ENCODE measurements at places on chromosomes 16 and 17. TPM values are rescaled to one million over a fixed set of nuclear protein-coding genes. Genes with fewer than 3 reads are reported as not detected.

Gene HOXB4
- total RNA-seq: 0.09 TPM

Gene C17orf67
- total RNA-seq: 1.5 TPM

Gene KRT31
- not detected for total RNA-seq

Gene TEX14
- total RNA-seq: 0.54 TPM

Gene NHERF2
- total RNA-seq: 7.3 TPM

Gene PRSS22
- total RNA-seq: not detected

Gene NHLRC4
- total RNA-seq: 0.27 TPM

- DNase-seq: no peak
Measured at GRCh38 chr16:28259091-28259780, 33.1 kb upstream of the SBK1 start.

DNA sequence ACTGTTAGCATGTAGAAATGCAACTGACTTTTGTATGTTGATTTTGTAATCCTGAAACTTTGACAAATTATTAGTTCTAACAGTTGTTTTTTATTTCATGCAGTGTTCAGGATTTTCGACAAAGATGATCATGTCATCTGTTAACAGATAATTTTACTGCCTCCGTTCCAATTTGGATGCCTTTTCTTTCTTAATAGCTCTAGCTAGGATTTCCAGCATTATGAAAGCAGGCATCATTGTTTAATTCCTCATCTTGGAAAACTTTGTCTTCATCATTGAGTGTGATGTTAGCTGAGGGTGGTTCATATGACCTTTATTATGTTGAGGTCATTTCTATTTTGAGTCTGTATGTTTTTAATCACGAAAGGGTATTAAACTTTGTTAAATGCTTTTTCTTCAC, 31.9 kb downstream of the RMI2 start:
- DNase-seq: no peak

DNA sequence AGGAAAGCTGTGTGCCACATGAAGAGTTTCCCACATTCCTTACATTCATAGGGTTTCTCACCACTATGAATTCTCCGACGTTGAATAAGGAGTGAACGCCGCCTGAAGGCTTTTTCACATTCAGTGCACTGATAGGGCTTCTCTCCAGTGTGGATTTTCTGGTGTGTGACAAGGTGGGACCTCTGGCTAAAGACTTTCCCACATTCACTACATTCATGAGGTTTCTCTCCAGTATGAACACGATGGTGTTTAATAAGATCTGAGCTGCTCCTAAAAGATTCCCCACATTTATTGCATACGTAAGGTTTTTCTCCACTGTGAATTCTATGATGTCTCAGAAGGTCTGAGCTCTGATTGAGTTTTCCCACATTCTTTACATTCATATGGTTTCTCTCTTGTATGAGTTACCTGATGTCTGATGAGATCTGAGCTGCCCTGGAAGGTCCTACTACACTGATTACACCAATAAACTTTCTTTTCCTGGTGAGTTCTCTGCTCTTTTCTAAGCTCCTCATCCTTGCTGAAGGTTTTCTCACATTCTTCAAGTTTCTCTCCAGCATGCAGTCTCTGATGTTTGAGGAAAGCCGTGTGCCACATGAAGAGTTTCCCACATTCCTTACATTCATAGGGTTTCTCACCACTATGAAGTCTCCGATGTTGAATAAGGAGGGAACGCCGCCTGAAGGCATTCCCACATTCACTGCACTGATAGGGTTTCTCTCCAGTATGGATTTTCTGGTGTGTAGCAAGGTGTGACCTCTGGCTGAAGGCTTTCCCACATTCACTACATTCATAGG, 10.0 kb downstream of the ZNF594 start:
- no peak for DNase-seq

DNA sequence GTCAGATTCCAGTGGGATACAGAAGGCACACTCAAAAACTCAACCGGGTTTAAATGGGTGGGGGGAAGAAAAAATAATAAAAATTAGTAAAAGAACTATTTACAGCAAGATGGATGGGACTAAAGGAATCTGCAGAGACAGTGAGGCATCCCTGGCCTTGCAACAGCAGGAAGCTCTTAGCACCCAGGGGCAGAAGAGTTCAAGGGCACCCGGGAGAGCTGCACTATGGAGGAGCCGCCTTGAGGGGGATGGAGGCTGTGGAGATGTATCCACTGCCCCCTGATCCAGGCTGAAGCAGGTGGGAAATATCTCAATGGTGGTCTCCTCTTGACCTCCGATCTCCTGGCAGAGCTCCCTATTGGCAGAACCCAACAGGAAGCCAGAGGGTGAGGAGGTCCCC, 69.4 kb upstream of the NFAT5 start:
- DNase-seq: no peak

DNA sequence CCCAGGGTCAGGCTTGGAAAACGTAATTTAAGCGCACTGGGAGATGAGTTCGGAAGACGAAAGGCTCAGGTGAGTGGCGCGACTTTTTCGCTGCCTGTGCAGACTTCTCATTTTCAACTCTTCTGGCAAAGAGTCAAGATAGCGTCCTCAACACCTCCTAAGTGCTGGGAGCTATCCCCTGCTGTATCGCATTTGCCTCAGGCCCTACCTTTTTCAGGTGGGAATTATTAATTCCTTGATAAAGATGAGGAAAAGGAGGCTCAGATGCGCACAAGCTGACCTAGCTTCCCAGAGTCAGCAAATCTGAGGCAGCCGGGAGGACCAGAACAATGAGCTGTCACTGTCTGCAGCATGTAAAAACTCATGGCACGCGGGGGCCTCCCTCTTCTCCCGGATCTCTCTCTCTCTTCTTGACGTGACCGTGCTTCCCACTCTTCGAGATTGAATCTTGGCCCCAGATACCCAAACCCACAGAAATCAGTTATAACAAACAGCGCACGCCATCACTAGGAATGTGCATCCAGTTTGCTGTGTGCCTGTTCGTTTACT, 512 bp upstream of the ADAMTS18 start:
- peak; percentile 58 for DNase-seq

DNA sequence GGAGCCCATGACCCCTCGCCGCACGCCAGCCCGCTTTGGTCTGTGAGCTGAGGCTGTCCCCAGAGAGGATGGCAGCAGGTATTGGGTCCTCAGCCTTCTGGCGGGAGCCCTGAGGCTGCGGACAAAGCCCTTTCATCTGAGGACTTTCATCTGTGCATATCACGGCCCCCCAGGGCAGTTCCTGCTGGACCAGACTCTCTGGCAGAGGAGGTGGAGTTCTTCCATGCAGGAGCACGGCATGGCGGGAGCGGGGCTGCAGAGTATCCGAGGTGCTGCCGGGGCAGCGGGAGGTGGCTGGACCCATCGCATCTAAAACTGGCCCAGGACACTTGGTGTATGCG, 18.8 kb downstream of the DHX38 start:
- DNase-seq: no peak

DNA sequence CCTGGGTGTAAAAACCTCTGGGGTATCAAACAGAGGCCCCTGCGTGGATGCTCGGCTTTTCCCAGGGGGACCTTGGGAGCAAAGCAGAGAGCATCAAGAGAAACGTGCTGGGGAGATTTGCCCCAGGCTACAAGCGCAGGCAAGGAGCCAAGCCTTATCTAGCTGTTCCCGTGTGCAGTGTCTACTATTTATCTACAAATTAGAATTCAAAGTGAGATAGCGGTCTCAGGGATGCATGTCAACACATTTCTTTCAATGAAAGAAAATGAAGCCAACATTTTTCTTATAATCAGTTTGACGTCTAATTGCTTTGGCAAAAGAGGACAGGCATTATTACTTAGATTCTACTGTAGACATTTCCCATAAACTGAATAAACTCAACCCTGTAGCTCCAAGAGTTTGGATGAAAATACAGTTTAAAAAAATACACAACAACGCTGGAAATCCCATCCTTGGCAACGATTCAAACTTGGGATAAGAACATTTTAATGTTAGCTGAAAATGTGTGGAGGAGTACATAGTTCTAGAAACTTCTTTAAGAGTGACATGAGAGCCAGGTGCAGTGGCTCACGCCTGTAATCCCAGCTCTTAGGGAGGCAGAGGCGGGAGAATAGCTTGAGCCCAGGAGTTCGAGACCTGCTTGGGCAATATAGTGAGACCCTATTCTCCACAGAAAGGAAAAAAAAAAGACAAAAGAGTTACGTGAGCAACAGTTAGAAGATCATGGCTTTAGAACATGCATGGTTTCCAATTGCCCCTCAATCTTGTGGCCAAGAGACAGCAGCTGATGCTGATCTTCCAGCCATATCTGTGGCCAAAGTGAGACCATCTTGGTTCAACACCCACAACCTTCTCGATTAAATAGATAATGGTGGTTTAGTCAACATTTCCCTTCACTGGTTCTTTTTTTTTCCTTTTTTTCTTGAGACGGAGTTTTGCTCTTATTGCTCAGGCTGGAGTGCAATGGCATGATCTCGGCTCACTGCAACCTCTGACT, 7.2 kb downstream of the SPNS3 start:
- no peak for DNase-seq

GRCh38 chr17:50831471-50831928, 3.9 kb upstream of the WFIKKN2 start:
- DNase-seq: no peak

DNA sequence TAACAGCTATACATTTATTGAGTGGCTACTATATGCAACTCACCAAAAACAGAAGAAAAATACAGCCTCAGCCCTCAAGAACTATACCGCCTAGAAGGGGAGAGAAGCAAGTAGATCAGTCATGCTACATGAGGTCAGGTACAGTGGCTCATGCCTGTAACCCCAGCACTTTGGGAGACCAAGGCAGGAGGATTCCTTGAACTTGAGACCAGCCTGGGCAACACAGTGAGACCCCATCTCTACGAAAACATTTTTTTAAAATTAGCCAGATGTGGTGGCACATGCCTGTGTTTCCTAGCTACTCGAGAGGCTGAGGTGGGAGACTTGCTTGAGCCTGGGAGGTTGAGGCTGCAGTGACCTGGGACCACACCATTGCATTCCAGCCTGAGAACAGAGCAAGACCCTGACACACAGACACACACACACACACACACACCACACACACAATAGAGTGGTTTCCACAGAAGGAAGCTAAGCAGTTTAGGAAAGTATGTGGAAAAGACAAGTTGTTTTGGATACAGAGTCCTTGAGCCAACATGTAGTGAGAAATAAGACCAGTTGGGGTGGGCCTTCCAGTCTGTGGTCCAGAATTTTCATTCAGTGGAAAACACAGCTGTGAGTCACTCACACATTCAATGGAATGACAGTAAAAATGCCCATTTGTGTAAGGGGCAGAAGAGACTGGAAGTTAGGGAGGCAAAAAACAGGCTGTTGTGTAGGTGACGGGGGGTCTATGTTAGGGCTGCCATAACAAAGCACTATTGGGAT, 10.7 kb upstream of the SNTB2 start:
- DNase-seq: no peak

DNA sequence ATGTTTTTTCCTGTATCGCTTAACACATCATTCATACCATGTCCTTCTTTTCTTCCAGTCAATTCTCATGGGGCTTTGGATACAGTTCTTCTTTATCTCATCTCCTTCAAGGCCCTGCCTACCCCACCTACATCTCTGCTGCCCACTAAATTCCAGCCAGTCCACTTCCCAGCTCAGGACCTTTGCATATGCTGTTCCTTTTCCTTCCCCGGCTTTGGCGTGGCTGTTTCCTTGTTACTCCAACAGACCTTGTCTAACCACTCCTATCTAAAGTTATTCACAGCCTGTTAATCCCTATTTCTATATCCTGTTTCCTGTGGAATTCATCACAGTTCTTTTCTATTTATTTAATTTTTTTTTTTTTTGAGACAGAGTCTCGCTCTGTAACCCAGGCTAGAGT, 6.6 kb upstream of the STAT3 start:
- no peak for DNase-seq

GRCh38 chr17:15157051-15157450, 108.1 kb downstream of the PMP22 start:
- DNase-seq: no peak

- no peak for DNase-seq
Measured at GRCh38 chr16:73321853-73322252, 273.9 kb upstream of the ZFHX3 start.

- no peak for DNase-seq
Measured at GRCh38 chr17:77128896-77129567, 11.7 kb upstream of the SEC14L1 start.

GRCh38 chr17:78529871-78530670, 47.1 kb downstream of the DNAH17 start:
- peak; percentile 10 for DNase-seq

Data from cerebellum (tissue), 4 donors.